Nephron progenitor cell (in vitro differentiated cells): ENCODE measurements at places on chromosomes 13 and 19.

DNA sequence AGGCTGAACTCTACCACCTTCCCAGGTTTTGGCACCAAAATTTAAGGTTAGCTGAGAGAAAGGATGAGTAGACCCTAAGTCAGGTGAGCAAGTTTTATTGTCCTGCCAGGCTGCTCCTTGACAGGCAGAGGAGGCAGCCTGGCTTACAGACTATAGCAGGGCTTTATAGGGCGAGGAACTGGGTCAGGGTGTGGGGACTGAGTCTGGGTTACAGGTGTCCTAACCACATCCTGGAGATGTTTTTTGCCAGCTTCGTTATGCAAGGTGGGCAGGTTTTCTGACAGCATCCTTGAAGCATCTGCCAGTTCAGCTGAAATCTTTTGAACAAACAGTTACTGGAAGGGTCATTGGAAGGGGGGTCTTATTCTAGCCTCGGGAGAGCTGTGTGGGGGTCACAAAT is 905.7 kb upstream of the SLITRK5 start:
- H3K4me1 ChIP-seq: no peaks in the 10 kb centered on the region
- H3K27ac ChIP-seq: no peak overlapping the region
- H3K27me3 ChIP-seq: peaks cover 2% of the 10 kb centered on the region
- DNase-seq: no peak
- no peak overlapping the region for H3K4me3 ChIP-seq

GRCh38 chr13:29901710-29902631 is 51.6 kb upstream of the UBL3 start:
- no peak overlapping the region for H3K4me3 ChIP-seq
- H3K4me1 ChIP-seq: peaks cover 8% of the 10 kb centered on the region
- DNase-seq: no peak
- H3K27ac ChIP-seq: no peak overlapping the region
- H3K27me3 ChIP-seq: peaks cover 5% of the 10 kb centered on the region
- H3K36me3 ChIP-seq: no peaks in the 10 kb centered on the region

GRCh38 chr13:100440751-100441425 is 147.7 kb downstream of the GGACT start:
- no peak overlapping the region for H3K4me3 ChIP-seq
- H3K27me3 ChIP-seq: no peaks in the 10 kb centered on the region
- peaks cover 11% of the 10 kb centered on the region for H3K36me3 ChIP-seq
- no peak for DNase-seq
- peaks cover 26% of the 10 kb centered on the region for H3K4me1 ChIP-seq

GRCh38 chr13:108728370-108728769 is 99.0 kb downstream of the MYO16 start:
- no peak overlapping the region for H3K4me3 ChIP-seq
- H3K27me3 ChIP-seq: no peaks in the 10 kb centered on the region
- no peaks in the 10 kb centered on the region for H3K36me3 ChIP-seq
- no peaks in the 10 kb centered on the region for H3K4me1 ChIP-seq
- H3K27ac ChIP-seq: no peak overlapping the region

- no peaks in the 10 kb centered on the region for H3K36me3 ChIP-seq
- H3K27ac ChIP-seq: no peak overlapping the region
- peaks cover 2% of the 10 kb centered on the region for H3K27me3 ChIP-seq
- peak; percentile 57 for DNase-seq
- peaks cover 16% of the 10 kb centered on the region for H3K4me1 ChIP-seq
These were observed 9.7 kb downstream of the INAFM1 start for GRCh38 chr19:47284324-47284899.

GRCh38 chr19:40280608-40281221 is 4.4 kb downstream of the AKT2 start:
- H3K4me3 ChIP-seq: peak overlapping the region; percentile 58
- no peaks in the 10 kb centered on the region for H3K36me3 ChIP-seq
- H3K27ac ChIP-seq: peak overlapping the region; percentile 99
- no peaks in the 10 kb centered on the region for H3K27me3 ChIP-seq
- peaks cover 84% of the 10 kb centered on the region for H3K4me1 ChIP-seq

- peaks cover 11% of the 10 kb centered on the region for H3K27me3 ChIP-seq
- H3K27ac ChIP-seq: peak overlapping the region; percentile 95
- DNase-seq: no peak
- no peak overlapping the region for H3K4me3 ChIP-seq
- H3K36me3 ChIP-seq: no peaks in the 10 kb centered on the region
These were observed 33.2 kb upstream of the MEDAG start for GRCh38 chr13:30872685-30873461.

DNA sequence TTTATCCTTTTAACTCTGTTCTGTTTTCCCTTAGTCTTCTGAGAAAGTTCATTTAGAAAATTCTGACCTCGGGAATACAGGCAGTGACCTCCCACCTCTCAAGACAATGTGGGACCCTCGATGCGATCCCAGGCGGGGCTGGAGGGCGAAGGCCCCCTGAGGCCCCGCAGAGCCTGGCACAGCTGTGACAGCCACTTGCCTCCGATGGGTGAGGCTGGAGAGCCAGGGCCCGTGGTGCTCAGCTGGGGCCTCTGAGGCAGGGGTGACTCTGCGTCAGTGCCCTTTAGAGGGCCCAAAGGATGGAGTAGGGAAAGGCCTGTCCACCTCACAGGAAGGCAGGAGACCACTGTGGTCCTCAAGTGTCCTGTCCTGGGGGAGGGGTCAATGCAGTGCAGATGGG is 10.3 kb downstream of the GJA3 start:
- DNase-seq: no peak
- no peaks in the 10 kb centered on the region for H3K36me3 ChIP-seq
- H3K27me3 ChIP-seq: peaks cover 31% of the 10 kb centered on the region
- no peak overlapping the region for H3K4me3 ChIP-seq

- no peaks in the 10 kb centered on the region for H3K4me1 ChIP-seq
- H3K4me3 ChIP-seq: no peak overlapping the region
- H3K27me3 ChIP-seq: peaks cover 4% of the 10 kb centered on the region
- no peak for DNase-seq
- H3K27ac ChIP-seq: no peak overlapping the region
- H3K36me3 ChIP-seq: no peaks in the 10 kb centered on the region
These were observed 634.0 kb downstream of the TBC1D4 start for GRCh38 chr13:74847966-74848365.

GRCh38 chr13:112324116-112324515 is 52.0 kb upstream of the SPACA7 start:
- no peak overlapping the region for H3K27ac ChIP-seq
- peak; percentile 28 for DNase-seq
- H3K36me3 ChIP-seq: no peaks in the 10 kb centered on the region
- H3K27me3 ChIP-seq: peaks cover 80% of the 10 kb centered on the region
- no peak overlapping the region for H3K4me3 ChIP-seq

- H3K4me1 ChIP-seq: peaks cover 49% of the 10 kb centered on the region
- no peak overlapping the region for H3K4me3 ChIP-seq
- H3K27me3 ChIP-seq: no peaks in the 10 kb centered on the region
- peak; percentile 91 for DNase-seq
- H3K27ac ChIP-seq: no peak overlapping the region
These were observed 1.7 kb upstream of the PNKP start for GRCh38 chr19:49869009-49869483.

- H3K27me3 ChIP-seq: peaks cover 12% of the 10 kb centered on the region
- peaks cover 23% of the 10 kb centered on the region for H3K4me1 ChIP-seq
- DNase-seq: no peak
- no peaks in the 10 kb centered on the region for H3K36me3 ChIP-seq
- H3K27ac ChIP-seq: peak overlapping the region; percentile 11
- no peak overlapping the region for H3K4me3 ChIP-seq
These were observed 117.0 kb upstream of the SOX21 start for GRCh38 chr13:94829185-94829836.

- H3K27ac ChIP-seq: peak overlapping the region; percentile 79
- no peak for DNase-seq
- peaks cover 48% of the 10 kb centered on the region for H3K36me3 ChIP-seq
- H3K4me1 ChIP-seq: peaks cover 42% of the 10 kb centered on the region
These were observed 6.0 kb downstream of the DDX39A start for GRCh38 chr19:14412996-14413692.

DNA sequence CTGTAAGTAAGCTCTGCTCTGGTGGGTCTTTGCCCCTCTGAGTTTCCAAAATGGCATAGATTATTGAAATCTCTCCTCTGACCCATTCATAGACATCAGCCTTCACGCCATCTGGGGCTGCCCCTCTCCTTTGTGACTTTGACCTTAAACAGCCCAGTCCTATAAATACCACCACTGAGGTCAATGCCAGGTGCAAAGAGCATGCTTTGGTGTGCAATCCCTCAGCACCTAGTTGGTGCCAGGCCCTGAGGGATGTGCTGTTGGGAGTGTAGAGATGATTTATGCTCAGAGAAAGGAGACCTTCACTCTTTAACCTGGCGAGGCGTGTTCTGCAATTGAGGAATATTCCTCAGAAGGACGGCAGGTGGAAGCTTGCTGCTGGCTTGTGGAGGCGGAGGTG is 121.7 kb upstream of the TSHZ3 start:
- H3K4me1 ChIP-seq: peaks cover 10% of the 10 kb centered on the region
- peaks cover 5% of the 10 kb centered on the region for H3K27me3 ChIP-seq
- no peak overlapping the region for H3K27ac ChIP-seq
- H3K4me3 ChIP-seq: no peak overlapping the region

GRCh38 chr13:106197496-106197895 is 338.0 kb downstream of the EFNB2 start:
- H3K36me3 ChIP-seq: peaks cover under 1% of the 10 kb centered on the region
- H3K27me3 ChIP-seq: peaks cover 5% of the 10 kb centered on the region
- peaks cover 7% of the 10 kb centered on the region for H3K4me1 ChIP-seq

GRCh38 chr13:106534639-106535551 is 567 bp downstream of the EFNB2 start:
- DNase-seq: peak; percentile 53
- H3K4me1 ChIP-seq: peaks cover 43% of the 10 kb centered on the region
- H3K36me3 ChIP-seq: no peaks in the 10 kb centered on the region
- H3K27ac ChIP-seq: peak overlapping the region; percentile 96
- H3K4me3 ChIP-seq: peak overlapping the region; percentile 94

- peaks cover 8% of the 10 kb centered on the region for H3K27me3 ChIP-seq
- H3K27ac ChIP-seq: peak overlapping the region; percentile 94
- peaks cover 69% of the 10 kb centered on the region for H3K36me3 ChIP-seq
These were observed 429 bp upstream of the ZNF225 start for GRCh38 chr19:44112802-44113137.

GRCh38 chr19:1567848-1568227 is 287 bp downstream of the MEX3D start:
- peaks cover 21% of the 10 kb centered on the region for H3K27me3 ChIP-seq
- no peak overlapping the region for H3K27ac ChIP-seq
- peaks cover 25% of the 10 kb centered on the region for H3K36me3 ChIP-seq
- H3K4me3 ChIP-seq: no peak overlapping the region

DNA sequence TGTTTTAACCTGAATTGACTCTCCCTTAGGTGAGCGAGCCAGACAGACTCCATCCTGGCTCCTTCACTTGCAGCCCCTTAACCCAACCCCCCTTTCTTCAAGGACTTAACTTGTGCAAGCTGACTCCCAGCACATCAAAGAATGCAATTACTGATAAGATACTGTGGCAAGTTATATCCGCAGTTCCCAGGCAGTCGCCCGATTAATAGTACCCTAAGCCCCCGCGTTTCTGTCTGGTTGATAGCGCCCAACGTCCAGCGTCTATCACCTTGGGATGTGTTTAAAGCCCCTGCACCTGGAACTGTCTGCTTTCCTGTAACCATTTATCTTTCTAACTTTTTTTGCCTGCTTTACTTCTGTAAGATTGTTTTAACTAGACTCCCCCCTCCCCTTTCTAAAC is 6.2 kb downstream of the HSD17B14 start:
- H3K27ac ChIP-seq: peak overlapping the region; percentile 93
- DNase-seq: no peak

- H3K4me3 ChIP-seq: no peak overlapping the region
- peaks cover 3% of the 10 kb centered on the region for H3K27me3 ChIP-seq
- H3K36me3 ChIP-seq: no peaks in the 10 kb centered on the region
- no peak for DNase-seq
- peaks cover 30% of the 10 kb centered on the region for H3K4me1 ChIP-seq
These were observed 12.8 kb upstream of the RASA3 start for GRCh38 chr13:114145256-114145655.

GRCh38 chr19:28330831-28331230 is 882.1 kb downstream of the UQCRFS1 start:
- peaks cover 6% of the 10 kb centered on the region for H3K4me1 ChIP-seq
- no peaks in the 10 kb centered on the region for H3K36me3 ChIP-seq
- no peak overlapping the region for H3K4me3 ChIP-seq
- H3K27ac ChIP-seq: no peak overlapping the region
- H3K27me3 ChIP-seq: peaks cover 22% of the 10 kb centered on the region
- DNase-seq: no peak

DNA sequence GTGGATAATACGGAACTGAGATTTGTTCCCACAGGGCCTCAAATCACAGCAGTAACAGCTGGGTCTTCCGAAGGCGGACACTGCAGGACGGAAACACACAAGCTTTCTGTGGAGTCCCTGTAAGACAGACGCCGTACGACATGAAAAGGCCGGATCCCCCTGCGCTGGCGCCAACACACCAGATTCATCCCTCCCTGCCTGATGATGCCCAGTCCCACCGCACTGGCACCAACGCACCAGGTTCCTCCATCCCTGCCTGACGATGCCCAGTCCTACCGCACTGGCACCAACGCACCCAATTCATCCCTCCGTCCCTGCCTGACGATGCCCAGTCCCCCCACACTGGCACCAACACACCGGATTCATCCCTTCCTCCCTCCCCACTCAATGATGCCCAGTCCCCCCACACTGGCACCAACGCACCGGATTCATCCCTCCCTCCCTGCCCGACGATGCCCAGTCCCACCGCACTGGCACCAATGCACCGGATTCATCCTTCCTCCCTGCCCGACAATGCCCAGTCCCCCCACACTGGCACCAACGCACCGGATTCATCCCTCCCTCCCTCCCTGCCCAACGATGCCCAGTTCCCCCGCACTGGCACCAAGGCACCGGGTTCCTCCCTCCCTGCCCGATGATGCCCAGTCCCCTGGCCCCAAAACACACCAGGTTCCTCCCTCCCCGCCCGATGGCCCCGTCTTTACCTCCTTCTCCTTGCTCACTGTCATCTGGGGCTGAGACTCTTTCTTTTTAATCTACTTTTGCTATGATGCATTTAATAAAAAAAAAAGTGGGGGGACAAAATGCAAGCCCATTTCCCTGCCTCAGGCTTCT is 55.1 kb downstream of the RASA3 start:
- H3K27ac ChIP-seq: peak overlapping the region; percentile 20
- H3K27me3 ChIP-seq: peaks cover 17% of the 10 kb centered on the region
- H3K4me1 ChIP-seq: peaks cover 44% of the 10 kb centered on the region
- no peak for DNase-seq
- H3K4me3 ChIP-seq: no peak overlapping the region

DNA sequence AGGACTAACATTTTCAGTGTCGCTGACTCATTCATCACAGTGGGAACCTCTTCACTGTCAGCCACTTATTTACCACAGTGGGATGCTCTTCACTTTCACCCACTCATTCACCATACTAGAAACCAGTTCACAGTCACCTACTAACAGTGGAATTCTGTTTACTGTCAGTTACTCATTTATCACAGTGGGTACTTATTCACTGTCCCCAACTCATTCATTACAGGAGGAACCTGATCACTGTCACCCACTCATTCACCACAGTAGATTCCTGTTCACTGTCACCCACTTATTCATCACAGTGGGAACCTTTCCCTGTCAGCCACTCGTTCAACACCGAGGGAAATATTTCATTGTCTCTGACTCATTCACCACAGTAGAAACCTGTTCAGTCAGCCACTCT is 10.1 kb upstream of the ZNF85 start:
- H3K27me3 ChIP-seq: peaks cover 8% of the 10 kb centered on the region
- no peak overlapping the region for H3K4me3 ChIP-seq
